Occipital lobe (tissue), 3 donors: ENCODE measurements at places on chromosomes 11 and 22.
A peak's percentile ranks its signal among the peaks of the same experiment; 100 is the strongest.

DNA sequence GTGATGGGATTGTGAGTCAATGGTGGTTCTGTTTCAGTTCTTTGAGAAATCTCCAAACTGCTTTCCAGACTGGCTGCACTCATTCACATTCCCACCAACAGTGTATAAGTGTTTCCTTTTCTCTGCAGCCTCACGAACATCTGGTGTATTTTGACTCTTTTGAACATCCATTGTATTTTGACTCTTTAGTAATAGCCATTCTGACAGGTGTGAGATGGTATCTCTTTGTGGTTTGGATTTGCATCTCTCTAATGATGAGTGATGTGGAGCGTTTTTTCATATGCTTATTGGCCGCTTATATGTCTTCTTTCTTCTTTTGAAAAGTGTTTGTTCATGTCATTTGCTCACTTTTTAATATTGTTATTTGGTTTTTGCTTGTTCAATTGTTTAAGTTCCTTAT is 19.4 kb downstream of the NELL1 start:
- no peak for DNase-seq

- DNase-seq, result no peak
These were observed at the start of gene DESI1 for GRCh38 chr22:41620589-41621098. Gene DESI1 (minus strand): TSS chr22:41621043. CDS start chr22:41620839, 204 bp downstream.

- DNase-seq, result no peak
These were observed 323.3 kb downstream of the NTM start for GRCh38 chr11:131693756-131694155.

- peak; percentile 44 for DNase-seq
These were observed 425.6 kb downstream of the SHANK2 start for GRCh38 chr11:70826541-70827335.

- no peak for DNase-seq
These were observed 13.0 kb downstream of the GALNT18 start for GRCh38 chr11:11608783-11609232.

- peak; percentile 50 for DNase-seq
These were observed 129.8 kb upstream of the HSD17B12 start for GRCh38 chr11:43550714-43551113.

DNA sequence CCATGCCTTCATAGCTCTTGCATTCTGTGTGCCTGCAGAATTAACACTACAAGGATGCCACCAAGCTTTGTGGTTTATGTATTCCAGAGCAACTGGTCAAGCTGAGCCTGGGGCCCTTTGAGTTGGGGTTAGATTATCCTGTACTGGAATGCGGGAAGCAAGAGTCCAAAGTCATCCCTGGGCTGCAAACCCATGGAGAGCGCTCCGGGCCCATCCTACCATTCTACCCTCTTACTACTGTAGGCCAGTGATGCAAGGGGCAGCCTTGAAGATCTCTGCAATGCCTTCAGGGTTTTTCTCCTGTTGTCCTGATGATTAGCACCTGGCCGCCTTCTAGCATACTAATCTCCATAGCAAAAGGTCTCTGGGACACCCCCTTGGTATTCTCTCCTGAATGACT is 51.3 kb downstream of the TUG1 start:
- DNase-seq, result no peak

DNA sequence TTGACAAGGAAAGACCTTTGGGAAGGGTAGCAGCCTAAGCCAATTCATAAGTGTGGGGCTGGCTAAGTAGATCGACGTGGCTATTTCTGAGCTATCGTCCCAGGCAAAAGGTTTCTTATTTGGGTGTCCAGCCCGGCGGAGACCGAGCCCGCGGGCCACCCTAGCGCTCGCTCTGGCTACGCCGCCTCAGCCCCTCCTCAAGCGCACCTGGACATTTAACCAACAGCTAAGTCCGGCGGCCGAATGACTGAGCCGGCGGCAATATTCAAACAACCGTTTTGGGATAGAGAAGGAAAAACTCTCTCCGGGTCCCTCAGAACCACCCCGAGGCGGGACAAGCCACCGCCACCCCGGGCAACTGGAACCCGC is 457 bp downstream of the RNF141 start:
- DNase-seq, result peak; percentile 46

DNA sequence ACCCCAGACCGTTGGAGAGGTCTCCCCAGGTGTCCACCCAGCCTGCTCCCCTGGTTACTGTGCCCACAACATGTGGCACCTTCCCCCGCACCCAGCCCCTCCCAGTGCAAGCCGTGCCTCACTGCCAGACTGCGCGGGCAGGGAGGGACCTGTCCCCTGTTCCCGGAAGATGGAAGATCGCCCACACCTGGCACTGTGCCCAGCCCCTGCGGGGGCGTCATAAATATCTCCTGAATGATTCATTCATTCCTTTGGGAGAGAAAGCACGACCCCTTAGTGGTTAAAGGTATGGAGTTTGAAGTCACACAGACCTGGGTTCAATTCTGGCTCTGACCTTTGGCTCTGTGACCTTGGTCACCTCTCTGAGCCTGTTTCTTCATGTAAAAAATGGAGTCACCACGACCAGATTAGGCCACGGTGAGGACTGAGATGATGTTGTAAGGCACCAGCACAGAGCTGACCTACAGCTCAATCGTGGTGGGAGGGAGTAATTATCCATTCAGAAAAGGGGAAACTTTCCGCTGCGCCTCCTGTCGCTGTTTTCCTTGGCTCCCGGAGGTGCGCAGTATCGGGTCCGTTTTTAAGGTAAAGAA is 497 bp upstream of the SYT12 start:
- peak; percentile 49 for DNase-seq

GRCh38 chr11:4041731-4042391 is 52.7 kb upstream of the RRM1 start:
- no peak for DNase-seq

DNA sequence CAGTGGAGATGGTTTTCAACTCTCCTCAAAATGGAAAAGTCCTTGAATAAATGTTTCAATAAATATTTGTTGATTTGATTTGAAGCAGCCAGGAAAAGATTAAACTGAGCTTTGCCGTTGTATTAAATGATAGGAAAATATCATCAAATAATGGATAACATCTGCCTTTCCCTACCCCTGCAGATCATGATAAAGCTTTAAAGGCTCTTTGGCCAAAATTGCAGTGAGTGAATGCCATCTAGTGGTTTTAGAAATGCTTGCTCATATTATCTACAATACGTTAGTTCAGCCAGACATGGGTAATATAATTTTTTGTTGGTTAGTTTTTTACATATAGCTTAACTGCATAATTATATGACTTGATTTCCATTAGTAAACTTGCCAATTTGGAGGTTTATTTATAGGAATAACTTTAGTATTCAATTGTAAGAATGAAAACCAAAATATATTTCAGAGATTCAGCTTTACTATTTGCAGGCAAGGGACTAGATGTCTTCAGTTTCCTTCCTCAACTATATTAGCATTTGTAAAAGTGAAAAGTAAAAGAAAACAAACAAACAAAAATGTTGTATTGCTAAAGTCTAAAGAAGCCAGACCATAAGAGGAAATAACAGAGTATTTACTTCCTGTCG is 159.2 kb downstream of the MSANTD4 start:
- DNase-seq, result no peak

- no peak for DNase-seq
These were observed at the start of gene SPDYC for GRCh38 chr11:65170058-65170534. Gene SPDYC (plus strand): TSS chr11:65170233. CDS start chr11:65171358, 1,125 bp downstream.

DNA sequence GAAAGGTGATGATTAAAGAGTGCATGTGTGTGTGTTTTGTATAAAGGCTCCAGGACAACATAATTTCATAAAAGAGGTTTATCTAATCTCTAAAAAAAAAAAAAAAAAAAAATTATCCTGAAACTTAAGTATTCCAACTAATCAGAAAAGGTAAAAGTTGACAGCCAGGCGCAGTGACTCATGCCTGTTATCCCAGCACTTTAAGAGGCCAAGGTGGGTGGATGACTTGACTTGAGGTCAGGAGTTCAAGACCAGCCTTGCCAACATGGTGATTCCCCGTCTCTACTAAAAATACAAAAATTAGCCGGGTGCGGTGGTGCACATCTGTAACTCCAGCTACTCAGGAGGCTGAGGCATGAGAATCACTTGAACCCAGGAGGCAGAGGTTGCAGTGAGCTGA is 632.7 kb upstream of the CHORDC1 start:
- no peak for DNase-seq

- DNase-seq, result no peak
These were observed 13.1 kb downstream of the PLCB3 start for GRCh38 chr11:64264371-64264852.

DNA sequence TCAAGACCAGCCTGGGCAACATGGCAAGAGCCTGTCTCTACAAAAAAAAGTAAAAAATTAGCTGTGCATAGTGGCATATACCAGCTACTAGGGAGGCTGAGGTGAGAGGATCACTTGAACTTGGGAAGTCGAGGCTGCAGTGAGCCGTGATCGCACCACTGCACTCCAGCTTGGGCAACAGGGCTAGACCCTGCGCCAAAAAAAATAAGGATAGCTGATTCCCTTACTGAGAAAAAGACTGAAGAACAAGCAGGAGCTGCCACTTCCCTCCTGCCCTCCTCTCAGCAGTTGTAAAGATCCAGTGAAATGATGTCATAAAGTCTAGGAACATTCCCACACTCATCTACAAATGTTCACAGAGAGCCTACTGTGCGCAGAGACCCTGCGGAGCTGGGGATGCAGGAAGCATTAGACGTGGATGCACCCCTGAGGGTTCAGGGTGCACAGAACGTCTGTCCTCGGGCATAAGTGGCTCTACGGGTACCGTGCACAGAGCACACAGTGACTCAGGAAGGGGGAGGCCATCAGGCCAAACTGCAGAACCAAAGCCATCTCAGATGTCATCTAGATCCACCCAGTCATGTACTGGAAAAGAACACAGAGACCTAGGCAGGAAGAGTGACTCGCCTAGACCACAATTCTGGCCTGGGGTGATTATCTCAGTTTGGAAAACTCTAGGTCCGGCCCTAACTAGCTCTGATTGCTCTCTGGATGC is 11.7 kb downstream of the SEC14L2 start:
- DNase-seq, result no peak

- DNase-seq, result no peak
These were observed 264.2 kb upstream of the PITPNB start for GRCh38 chr22:28183078-28183860.

- DNase-seq, result no peak
These were observed 33.2 kb upstream of the TCF20 start for GRCh38 chr22:42303396-42304323.

DNA sequence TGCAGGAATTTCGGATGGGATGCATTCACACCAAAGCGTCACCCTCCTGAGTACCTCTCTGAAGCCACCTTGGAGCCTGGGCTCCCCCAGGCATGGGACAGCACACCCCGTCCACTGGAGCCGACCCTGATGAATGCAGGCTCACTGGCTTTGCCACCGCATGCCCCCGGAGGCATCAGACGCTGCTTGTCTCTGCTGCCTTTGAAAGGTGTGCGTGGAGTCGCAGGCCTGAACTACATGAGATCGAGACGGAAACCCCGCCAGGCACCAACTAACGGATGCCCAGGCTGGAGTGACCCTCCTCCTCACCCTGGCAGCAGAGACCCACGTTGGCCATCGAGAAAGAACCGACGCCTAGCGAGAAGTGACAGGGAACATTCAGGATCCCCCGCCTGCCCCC is 22.5 kb downstream of the KRTAP5-5 start:
- no peak for DNase-seq

DNA sequence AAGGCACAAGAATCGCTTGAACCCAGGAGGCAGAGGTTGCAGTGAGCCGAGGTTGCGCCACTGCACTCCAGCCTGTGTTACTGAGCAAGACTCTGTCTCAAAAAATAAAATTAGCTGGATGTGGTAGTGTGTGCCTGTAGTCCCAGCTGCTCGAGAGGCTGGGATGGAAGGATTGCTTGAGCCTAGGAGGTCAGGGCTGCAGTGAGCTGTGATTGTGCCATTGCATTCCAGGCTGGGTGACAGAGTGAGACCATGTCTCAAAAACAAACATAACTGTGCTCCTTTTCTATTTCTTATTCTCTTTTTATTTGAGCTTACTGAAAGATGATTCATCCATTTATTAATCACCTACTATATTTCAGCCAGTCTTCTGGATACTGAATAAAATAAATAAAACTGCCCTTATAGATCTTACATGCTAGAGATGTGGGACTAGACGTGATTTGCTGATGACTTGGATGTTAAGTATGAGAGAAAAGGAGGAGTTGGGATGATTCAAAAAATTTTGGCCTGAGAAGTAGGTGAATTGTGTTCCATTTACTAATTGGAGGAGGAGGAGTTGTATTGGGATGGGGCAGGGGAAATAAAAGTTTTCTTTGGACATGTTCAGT is 18.0 kb downstream of the PAAF1 start:
- DNase-seq, result no peak

- no peak for DNase-seq
These were observed 13.7 kb downstream of the CRY2 start for GRCh38 chr11:45860764-45861510.

GRCh38 chr22:43398246-43398645 is 13.6 kb upstream of the MPPED1 start:
- DNase-seq, result no peak

DNA sequence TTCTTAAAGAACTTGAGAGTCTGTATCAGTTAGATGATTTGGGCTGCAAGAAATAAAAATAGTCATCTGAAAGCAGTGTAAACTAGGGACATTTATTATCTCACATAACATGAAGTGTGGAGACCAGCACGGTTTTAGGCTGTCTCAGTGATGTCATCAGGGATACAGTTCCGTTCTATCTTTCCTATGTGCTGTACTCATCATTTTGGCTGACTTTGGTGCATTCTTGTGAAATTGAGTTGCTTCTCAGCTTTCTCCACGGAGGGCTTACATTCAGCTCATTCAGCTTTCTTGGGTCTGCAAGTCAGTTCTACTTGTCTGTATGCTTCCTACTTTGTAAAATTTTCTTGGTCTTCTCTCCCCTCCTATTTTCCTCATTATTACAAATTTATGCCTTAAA is 51.8 kb upstream of the LIN7C start:
- DNase-seq, result no peak

- DNase-seq, result no peak
These were observed 3.2 kb downstream of the NCF4 start for GRCh38 chr22:36863979-36864378.

DNA sequence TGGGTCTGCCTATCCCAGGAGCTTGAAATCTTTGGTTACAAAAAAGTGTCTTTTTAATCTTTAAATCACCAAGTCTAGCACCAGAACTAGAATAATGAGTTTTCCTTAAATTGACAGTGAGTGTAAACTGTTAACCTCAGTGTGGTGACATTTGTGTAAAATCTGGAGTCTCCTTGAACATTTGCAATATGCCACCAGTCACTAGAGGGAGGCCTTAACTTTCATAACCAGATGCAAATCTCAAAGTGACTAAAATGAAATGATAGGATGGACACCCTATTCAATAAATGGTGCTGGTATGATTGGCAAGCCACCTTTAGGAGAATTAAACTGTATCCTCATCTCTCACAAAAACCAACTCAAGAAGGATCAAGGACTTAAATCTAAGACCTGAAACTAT is 8.3 kb upstream of the SCGB1D2 start:
- no peak for DNase-seq
